Tibial artery (tissue), 4 donors: ENCODE measurements at places on chromosomes 6 and 20.

GRCh38 chr6:63572747-63573075, 431 bp downstream of the LOC128125822 start:
- DNase-seq, result peak; percentile 65
- H3K27ac ChIP-seq, result peak overlapping the region; percentile 100
- peaks cover 15% of the 10 kb centered on the region for H3K36me3 ChIP-seq
- no peaks in the 10 kb centered on the region for H3K27me3 ChIP-seq

GRCh38 chr20:32035426-32035779, 16.6 kb upstream of the HCK start:
- H3K4me3 ChIP-seq, result no peak overlapping the region
- H3K27ac ChIP-seq, result no peak overlapping the region
- no peak for DNase-seq
- H3K4me1 ChIP-seq, result no peaks in the 10 kb centered on the region
- no peaks in the 10 kb centered on the region for H3K36me3 ChIP-seq

- H3K27ac ChIP-seq, result no peak overlapping the region
- no peaks in the 10 kb centered on the region for H3K27me3 ChIP-seq
- no peak overlapping the region for H3K4me3 ChIP-seq
Observed at GRCh38 chr6:128007658-128008057, 106.8 kb upstream of the THEMIS start.

- no peaks in the 10 kb centered on the region for H3K27me3 ChIP-seq
- DNase-seq, result peak; percentile 36
- H3K4me1 ChIP-seq, result peaks cover 57% of the 10 kb centered on the region
- peak overlapping the region; percentile 48 for H3K4me3 ChIP-seq
- no peaks in the 10 kb centered on the region for H3K36me3 ChIP-seq
Observed at GRCh38 chr6:108114841-108115597, 40.5 kb upstream of the OSTM1 start.
